Metanephros (tissue), 2 donors: ENCODE measurements at places on chromosomes 3 and 15. TPM values are rescaled to one million over a fixed set of nuclear protein-coding genes. Genes with fewer than 3 reads are reported as not detected.

The CAV3 gene
- total RNA-seq, result 42.2 TPM

The KNL1 gene
- total RNA-seq, result 13.7 TPM

The UROC1 gene
- 0.35 TPM for total RNA-seq

The GRAMD2A gene
- total RNA-seq, result 0.82 TPM

The ACAN gene
- total RNA-seq, result 4.0 TPM

The GOLGA6L4 gene
- total RNA-seq, result 3.0 TPM

The INKA1 gene
- 9.1 TPM for total RNA-seq

The NRG4 gene
- 2.5 TPM for total RNA-seq
